Stimulated activated naive CD8-positive, alpha-beta T cell treated with anti-CD3 and anti-CD28 coated beads, Interleukin-15, amount 100 ng/mL, for 72 hours (primary cell): ENCODE measurements at places on chromosomes 11 and 22.

DNA sequence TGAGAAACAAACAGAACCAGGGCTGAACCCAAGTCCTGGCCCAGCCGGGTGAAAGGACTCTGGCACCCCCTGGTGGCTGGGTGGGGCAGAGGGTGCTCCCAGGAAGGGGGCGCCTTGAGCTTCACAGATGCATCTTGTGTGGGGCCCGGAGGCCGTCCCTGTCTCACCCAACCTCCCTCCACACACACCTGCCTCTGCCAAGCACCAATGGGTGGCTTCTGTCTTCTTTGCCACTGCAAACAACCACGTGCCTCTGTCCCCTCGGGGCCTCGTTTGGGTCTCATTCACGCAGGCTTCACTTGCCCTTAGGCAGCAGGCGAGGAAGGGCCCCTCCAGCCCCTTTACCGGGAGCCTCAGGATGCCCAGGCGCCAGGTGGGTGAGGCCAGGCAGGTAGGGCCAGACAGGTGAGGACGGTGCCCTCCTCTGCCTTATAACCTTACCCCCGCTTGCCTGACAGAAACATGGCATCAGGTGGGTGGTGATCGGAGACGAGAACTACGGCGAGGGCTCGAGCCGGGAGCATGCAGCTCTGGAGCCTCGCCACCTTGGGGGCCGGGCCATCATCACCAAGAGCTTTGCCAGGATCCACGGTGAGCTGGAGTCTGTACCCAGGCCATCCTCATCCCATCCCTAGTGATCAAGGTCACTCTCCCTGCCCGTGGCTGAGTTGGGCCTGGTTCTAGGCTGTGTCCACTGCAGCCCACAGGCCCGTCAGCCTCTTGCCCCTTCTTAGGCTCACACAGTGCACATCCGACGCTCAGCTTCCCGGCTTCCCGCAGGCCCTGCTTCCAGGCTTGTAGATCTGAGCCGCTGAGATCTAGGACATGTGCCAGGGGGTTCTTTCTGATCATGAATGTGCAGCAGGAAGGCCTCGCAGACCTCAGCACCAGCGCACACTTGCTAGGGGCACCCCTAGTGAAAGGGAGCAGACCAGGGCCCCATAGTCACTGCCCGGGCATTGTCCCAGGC lies 17.2 kb downstream of the POLR3H start:
- DNase-seq = peak; percentile 60

DNA sequence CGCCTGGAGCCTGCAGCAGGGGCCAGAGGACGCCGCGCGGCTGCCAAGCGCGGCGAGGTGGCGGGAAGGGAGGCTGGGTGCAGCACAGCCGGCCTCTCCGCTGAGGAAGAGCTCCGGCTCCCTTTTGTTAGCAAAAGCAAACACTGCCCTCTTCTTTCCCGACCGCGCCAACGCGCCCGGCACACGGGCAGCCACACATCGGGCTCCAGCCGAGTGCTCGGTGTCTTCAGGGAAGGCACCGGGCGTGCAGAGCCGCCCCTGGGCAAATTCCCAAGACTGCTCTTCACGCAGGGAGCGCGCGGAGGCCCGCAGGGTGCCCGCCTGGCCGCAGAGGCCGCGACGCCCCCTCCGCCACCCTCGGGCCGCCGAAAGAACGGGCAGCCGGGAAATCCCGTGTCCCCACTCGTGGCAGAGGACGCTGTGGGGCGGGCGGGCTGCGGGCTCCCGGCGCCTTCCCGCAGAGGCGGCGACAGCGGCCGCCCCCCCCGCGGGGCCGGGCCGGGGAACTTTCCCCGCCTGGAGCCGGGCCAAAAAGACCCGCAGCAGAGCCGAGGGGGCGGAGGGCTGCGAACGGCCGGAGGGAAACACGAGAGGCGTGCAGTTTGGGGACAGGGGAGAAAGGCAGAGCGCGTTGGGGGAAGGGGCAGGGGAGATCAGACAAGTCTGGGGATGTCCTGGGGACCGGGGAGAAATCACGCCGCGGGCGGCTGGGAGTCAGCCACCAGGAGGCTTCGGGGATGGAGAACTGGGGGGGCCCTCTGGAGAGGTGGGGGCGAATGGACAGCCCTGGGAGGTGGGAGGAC lies 931 bp downstream of the CADM1 start:
- peak; percentile 24 for DNase-seq

GRCh38 chr11:39190751-39191150 lies 2268.7 kb downstream of the LRRC4C start:
- DNase-seq = no peak

- DNase-seq = no peak
Observed at GRCh38 chr22:22137891-22138290, 106.7 kb upstream of the VPREB1 start.

DNA sequence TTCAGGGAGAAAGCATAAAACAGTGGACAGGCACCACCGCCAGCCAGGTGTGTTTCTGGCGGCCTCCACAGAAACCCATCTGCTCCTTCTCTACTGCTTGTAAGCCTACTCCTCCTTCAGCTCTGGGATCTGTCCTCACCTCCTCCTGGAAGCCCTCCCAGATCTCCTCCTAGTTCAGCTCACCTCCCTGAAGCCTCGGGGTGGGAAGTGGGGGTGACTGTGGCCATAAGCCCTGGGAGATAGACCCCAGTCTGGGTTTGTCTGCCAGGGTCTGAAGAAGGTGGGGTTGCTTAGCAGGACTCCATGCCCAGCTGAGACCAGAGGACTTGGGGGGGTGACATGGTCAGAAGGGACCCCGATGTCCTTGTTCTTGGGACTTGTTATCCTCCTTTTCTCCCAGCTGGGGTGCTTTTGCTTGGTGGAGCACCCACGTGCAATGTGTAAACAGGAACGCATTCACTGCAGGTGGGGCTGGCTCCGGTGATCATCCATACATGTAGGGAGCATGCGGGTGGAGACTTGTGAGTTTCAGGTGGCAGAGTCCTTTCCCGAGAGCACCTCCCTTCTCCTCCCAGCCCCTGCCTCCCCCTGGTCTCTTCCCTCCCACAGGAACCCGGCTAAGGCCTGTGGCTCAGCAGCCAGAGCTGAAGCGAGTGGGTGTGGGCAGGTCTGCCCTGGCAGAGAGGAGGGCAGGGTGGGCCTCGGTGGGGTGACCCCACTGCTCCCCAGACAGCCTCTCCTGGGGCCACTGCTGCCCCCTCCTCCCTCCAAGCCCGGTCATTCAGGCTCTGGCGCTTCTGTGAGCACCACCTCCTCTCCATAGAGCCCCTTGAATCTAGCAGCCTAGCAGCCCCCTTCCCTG lies 25.9 kb downstream of the MRGPRG start:
- DNase-seq = no peak
